ENCODE measurements at places on chromosomes 4 and X. TPM values are rescaled to one million over a fixed set of nuclear protein-coding genes. Genes with fewer than 3 reads are reported as not detected.

Gene RP2
- 10.7 TPM for total RNA-seq

Gene TRIM2
- 120 TPM for total RNA-seq

Gene CSN1S1
- not detected for total RNA-seq

Gene PDE6B
- 2.3 TPM for total RNA-seq

Gene UCP1
- total RNA-seq, result not detected

Gene TMEM128
- 19.3 TPM for total RNA-seq

Gene TMPRSS11B
- not detected for total RNA-seq

Gene POU4F2
- total RNA-seq, result 1.8 TPM

Gene C4orf33
- 17.6 TPM for total RNA-seq

Gene TRMT44
- 23.3 TPM for total RNA-seq

Gene TMPRSS11A
- total RNA-seq, result not detected

Data from glutamatergic neuron (in vitro differentiated cells).